ENCODE measurements at places on chromosomes 16 and 17.

DNA sequence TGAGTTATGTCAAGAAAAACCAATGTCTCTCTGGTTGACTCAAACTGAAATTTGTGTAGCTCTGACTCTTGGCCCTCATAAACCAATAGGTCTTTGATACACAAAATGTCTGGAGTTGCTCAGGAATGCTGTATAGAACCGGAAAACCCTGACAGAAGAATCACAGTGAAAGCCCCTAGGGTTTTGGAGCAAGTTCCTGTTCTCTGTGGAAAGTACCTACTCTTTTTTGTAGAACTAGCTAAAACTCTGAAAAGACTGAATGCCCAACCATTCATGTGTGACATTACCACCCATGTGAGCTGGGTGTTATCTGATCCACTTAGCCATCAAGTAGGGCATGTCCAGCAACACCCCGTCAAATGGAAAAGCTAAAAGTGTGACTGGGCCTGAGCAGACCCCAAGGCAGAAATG lies 28.8 kb downstream of the CCL4 start:
- DNase-seq = no peak

DNA sequence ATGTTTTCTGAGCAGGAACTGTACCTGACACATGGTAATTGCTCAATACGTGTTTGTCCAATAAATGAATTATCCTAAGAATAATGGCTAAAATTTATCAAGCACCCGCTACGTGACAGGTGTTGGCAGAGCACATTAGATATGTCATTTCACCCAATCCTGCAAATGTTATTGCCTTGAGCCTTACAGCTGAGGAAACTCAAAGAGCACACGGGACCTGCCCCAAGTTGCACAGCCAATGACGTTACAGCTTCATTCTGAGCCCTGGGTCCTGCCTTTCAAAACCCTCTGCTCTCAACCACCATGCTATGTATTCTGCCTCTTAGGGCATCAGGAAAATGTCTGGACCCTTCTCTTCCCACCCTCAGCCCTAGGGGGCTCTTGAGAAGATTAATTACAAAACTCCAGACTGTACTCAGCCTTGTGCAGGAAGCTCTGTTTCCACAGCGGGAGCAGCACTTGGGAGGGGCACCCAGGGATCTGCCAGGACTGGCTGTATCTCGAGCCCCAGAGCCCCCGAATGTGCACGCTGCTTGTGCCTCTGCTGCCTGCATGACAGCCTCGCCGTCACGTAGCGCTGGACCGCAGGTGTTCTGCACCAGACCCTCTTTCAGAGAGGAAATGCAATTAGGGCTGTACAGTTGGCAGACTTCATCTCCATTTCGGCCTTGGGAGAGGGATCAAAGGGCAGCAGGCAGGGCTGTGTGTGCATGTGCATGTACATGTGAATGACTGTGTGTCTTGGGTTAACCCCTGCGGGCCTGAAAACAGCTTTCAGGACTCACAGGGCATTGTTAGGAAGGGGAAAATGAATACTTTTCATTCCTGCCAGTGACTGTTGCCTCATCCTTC lies 71.6 kb downstream of the GPR139 start:
- no peak for DNase-seq

GRCh38 chr17:37066322-37067255 lies 117.8 kb downstream of the AATF start:
- DNase-seq = no peak

- no peak for DNase-seq
Observed at GRCh38 chr17:48059125-48059668, 11.0 kb downstream of the NFE2L1 start.

DNA sequence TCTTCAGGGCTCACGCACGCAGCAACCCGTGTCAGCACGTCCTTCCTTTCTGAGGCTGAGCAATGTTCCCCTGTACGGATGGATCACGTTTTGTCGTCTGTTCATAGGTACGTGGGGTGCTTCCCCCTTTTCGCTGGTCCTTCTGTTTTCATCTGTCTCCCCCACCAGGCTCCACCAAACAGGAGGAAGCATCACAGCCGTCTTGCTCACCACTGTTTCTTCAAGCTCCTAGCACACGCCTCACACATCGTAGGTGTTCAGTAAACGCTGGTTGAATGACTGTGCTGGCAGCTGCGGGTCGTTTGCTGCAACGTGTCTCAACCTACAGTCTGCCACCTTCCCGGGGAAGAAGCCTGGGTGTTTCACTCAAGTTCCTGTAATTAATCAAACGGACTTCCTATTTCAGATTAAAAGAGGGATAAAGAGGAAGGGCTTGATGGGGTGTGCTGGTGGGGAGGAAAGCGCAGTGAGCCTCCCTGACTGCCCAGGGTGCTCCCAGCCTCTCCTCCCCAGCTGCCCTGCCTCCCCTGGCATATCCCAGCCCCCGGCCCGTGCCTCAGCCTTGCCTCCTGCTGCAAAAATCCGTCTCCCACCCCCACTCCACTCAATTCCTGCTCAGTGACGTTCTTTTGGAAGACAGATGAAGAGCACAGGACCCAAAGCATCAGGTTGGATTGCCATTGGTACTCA lies 76.7 kb upstream of the DOC2B start:
- no peak for DNase-seq

- DNase-seq = peak; percentile 38
Observed at GRCh38 chr16:85253084-85253941, 141.0 kb upstream of the CIBAR2 start.

DNA sequence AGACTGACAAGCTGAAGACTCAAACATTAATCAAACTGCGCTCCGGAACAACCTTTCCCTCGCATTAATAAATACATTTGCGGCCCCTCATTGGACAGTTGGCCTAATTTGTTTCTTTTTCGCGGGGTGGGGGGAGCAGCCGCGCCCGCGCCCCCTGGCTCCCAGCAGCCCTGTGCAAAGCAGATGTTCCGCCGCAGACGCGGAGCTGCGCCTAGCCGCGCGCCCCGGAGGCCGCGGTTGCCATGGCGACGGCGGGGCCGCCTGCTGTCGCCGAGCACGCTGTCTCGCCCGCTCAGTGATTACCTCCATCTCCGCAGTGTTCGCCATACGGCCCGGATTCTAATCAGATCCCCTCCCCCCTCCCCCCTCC lies 25.5 kb downstream of the COPZ2 start:
- peak; percentile 31 for DNase-seq

DNA sequence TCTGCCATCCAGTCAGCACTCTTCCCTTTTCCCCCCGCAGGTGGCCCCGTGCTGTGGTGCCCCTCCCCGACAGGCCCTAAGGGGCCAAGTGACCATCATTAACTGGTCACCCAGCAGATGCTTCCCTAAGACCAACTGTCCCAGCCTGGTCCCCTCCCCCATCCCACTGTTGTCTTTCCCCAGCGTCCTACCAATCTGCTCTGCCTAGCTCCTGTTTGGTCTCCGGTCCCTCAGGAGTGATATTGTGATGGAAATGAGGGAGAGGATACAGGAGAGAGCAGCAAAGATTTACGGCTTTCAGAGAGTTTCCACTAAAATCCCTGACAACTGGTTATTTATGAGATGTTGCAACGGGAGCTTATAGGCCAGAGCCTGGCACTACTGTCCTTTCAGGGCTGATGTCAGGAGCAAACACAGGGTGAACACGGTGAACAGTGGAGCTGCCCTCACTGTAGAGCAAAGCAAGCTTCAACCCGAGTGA lies 1.4 kb upstream of the TTLL6 start:
- DNase-seq = no peak

DNA sequence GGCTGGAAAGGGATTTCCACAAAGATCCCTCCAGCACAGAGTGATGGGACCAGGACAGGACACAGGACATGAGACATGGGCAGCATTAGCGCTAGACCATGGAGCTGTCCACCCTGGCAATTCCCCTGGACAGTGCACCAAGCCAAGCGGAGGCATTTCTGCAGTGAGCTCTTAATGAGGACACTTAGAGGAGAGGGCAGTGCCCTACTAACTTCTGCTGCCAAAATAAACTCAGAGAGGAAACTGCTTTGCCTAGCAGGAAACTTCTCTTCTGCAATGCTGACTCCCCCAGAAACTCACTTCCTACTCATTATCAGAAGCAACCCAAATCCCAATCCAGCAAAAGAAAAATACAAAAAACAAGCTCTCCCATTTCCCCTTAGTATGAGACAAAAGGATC lies 119.2 kb downstream of the HS3ST2 start:
- DNase-seq = peak; percentile 49

GRCh38 chr17:1758807-1759206 lies 3.1 kb upstream of the SERPINF1 start:
- no peak for DNase-seq

GRCh38 chr16:30875871-30876801 lies 17.7 kb downstream of the BCL7C start:
- DNase-seq = no peak

DNA sequence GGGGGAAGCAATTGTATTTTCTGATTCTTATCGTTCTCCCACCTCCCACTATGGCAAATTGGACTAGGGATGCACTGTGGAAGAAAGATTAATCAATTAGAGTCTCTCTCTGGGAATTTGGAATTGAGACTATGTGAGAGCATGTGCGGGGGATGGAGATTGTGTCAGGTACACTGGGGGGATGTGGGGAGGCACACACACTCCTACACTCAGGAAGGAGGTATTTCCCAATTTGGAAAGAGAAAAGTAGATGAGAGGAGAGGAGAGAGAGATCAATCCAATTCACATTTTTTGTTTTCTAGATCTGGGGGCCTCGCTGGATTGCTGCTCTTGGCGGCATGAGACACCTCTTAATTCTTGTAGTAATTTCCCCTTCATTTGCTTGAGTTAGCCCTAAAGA lies 14.3 kb upstream of the PRKCB start:
- DNase-seq = no peak

- no peak for DNase-seq
Observed at GRCh38 chr16:20333120-20333519, 5.8 kb upstream of the GP2 start.

- no peak for DNase-seq
Observed at GRCh38 chr17:55324296-55324978, 59.7 kb downstream of the HLF start.

DNA sequence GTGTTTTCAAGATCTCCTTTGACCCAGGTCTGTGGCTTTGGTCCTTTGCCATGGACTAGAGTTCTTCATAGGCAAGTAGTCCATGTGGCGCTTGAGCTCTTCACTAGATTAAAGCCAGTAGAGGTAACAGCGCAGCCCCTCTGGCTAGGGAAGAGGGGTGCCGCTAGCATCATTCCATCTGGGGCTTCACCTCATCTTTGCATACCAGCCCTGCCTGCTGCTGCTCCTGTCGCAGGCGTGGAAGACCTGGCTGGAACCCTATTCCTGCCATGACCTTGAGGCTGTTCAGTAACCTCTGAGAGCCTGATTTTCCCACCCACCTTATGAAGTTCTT lies 198.4 kb downstream of the MSI2 start:
- DNase-seq = no peak

DNA sequence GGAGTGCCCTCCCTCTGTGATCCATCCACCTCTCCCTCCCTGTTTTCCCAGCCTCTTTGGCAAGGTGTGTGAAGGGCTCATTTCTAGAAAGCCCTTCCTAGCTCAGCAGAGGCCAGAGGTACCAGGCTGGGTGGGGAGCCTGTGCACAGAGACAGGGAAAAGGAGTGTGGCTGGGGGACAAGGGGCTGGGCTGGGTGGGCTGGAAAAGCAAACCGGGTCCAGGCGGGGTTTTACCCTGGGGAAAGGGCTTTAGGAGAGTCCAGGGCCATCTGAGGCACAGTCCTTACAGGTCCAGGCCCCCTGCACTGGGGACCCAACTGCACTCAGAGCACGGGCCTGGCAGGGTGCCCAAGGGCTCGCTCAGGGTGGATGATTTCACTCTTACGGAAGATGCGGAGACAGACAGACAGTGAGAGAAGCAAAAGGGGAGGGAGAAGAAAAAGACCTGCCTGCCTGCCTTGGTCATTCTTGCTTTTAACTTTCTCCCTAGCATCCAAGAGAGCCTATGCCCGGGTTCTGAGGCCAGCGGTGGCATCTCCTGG lies 7.0 kb downstream of the CRHR1 start:
- DNase-seq = no peak

DNA sequence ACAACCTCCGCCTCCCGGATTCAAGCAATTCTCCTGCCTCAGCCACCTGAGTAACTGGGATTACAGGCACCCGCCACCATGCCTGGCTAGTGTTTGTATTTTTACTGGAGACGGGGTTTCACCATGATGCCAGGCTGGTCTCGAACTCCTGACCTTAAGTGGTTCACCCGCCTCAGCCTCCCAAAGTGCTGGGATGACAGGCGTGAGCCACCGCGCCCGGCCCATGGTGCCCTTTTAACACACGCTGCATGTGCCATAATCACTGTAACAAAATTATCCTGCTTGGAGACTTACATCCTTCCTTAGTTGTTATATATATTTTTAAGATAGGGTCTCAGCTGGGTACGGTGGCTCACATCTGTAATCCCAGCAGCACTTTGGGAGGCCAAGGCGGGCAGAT lies 5.4 kb downstream of the CD7 start:
- no peak for DNase-seq

DNA sequence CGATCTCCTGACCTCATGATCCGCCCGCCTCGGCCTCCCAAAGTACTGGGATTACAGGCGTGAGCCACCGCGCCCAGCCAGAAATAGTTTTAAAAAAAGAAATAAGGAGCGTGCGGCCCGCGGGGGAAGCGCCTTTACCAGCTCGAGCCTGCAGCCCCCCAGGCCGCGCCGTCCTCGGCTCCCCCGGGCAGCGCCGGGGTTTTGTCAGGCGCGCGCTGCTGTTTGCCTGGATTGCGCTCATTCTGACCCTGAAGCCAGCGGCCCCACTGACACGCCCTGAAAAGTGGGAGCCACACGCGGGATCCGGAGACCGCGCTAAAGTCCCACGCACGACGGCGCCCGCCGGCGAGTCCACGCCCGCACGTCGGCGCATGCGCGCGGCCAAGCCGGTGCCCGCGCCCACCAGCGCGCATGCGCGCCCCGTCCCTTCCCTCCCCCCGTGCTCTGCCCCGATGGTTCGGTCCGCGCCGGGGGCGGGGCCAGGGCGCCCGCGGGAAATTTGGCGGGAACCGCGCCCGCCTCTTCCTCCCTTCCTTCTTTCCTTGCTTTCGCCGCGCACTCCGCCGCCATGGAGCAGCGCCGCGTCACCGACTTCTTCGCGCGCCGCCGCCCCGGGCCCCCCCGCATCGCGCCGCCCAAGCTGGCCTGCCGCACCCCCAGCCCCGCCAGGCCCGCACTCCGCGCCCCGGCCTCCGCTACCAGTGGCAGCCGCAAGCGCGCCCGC lies at the start of gene CDT1:
Gene CDT1, plus strand, starts transcription at position 526 of the 724 bp plus-strand sequence. Its CDS starts 43 bp downstream, at position 569.
- DNase-seq = no peak

- DNase-seq = no peak
Observed at GRCh38 chr16:76947749-76948148, 243.2 kb upstream of the MON1B start.

DNA sequence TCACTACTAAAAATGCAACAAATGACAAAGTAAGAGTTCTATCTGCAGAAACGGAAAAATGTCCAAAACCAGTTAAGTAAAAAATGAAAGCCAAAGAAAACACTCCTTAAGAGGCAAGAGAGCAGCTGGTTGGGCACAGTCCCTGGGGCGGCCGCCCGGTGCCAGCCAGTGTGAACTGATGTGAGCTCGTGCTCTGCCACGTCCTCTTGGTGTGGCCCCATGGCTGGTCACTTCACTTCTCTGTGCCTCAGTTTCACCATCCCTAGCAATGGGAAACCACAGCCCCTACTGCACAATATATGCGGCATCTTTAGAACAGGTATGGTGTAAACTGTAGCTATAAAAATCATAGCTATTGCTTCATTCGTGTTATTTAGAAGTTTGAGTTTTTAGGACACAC lies 21.2 kb downstream of the USP36 start:
- peak; percentile 21 for DNase-seq

GRCh38 chr17:10059684-10060211 lies 138.7 kb downstream of the GAS7 start:
- DNase-seq = no peak

- DNase-seq = no peak
Observed at GRCh38 chr16:88619859-88620815, 18.2 kb upstream of the IL17C start.
